ENCODE measurements at places on chromosomes 12 and 14.

DNA sequence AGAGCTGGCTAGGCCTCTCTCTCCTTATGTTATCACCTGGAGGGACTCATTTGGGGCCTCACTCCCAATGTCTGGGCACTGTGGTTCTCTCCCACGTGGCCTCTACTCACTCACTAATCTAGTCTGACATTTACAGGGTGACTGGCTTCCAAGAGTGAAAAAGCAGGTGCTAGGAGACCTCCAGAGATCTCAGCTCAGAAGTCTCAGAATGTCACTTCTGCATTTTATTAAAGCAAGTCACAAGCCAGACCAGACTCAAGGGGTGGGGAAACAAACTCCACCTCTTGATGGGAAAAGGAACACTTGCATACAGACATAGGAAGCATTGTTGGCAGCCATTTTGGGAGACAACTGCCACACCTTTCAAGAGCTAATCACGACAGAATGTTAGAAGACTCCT, 175.9 kb downstream of the MON2 start:
- DNase-seq: no peak

- no peak for DNase-seq
Observed at GRCh38 chr14:91324606-91325575, 80.4 kb upstream of the GPR68 start.

DNA sequence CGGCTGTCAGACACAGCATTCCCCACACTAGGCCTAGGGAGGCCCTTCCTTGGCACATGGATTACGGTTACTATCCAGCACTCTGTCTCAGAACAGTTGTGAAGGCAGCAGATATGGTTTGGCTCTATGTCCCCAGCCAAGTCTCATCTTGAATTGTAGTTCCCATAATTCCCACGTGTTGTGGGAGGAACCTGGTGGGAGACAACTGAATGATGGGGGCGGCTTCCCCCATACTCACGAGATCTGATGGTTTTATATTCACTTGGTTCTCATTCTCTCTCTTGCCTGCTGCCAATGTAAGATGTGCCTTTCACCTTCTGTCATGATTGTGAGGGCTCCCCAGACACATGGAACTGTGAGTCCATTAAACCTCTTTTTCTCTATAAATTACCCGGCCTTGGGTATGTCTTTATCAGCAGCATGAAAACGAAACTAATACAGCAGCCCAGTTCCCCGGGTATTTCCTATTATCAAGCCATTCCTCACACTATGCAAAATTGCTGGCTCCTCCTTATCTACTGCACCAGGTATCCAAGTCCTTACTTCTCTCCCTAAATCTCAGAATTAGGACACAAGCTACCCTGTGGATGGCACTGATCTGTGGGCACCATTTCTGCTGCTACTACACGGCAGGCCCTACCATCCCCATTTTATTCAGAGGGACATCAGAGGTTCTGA, 33.3 kb downstream of the NT5DC3 start:
- no peak for DNase-seq

GRCh38 chr14:99971941-99972747, 93.1 kb upstream of the EVL start:
- no peak for DNase-seq

DNA sequence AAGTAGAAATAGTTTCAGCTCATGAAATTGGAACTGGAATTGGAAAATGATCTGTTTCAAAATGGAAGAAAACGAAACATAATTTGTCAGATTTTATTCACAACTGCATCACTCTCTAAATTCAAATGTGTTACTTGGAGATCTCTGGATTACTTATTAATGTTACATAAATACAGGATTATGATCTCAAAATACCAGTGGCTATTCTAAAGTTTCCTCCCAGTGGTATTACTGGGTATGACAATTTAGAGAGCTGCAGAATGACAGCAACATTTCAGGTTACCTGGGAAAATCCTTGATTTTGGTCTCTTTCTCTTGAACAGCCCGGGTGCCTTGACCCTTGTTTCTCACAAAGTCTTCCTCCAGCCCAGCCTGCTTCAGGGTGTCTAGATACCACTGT, 14.2 kb downstream of the FAM161B start:
- no peak for DNase-seq

All from esophagus squamous epithelium (tissue), 5 donors.